Activated CD4-positive, alpha-beta T cell treated with anti-CD3 and anti-CD28 coated beads for 24 hours (primary cell): ENCODE measurements at places on chromosomes 1 and 21.

GRCh38 chr1:109027841-109028240, 14.1 kb downstream of the WDR47 start:
- DNase-seq = no peak

- no peak for DNase-seq
Measured at GRCh38 chr1:89287181-89288050, 14.8 kb upstream of the GBP5 start.

DNA sequence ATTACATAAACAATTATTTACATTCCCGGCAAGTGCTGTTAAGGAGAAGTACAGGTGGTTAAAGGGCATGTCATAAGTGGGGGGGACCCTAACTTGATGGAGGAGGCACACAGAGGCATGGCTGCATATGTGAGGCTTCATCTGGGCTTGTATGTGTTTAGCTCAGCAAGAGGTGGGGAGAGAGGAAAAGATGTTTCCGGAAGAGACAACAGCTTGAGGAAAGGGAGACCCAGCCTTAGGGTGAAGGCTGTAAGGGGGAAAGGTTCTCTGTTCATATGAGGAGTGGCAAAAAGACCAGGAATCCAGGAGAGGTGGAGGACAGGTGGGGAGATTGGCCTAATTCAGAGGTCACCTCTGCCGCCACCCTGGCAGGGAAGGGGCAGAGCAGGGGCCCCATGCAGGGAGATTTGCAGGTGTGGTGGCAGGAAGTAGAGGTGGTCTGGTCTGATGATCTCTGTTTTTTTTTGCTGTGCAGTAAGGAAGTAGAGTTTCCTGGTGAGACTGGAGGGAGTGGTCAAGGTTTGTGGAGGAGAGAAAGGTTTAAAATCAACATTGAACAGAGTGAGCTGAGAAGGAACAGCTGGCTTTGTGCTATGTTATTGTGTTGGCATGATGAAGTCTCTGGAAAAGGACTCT, 9.0 kb downstream of the TRAF5 start:
- no peak for DNase-seq

- no peak for DNase-seq
Measured at GRCh38 chr1:117032681-117033539, 27.2 kb upstream of the TTF2 start.

GRCh38 chr1:231359113-231359512, 21.0 kb downstream of the SPRTN start:
- no peak for DNase-seq

DNA sequence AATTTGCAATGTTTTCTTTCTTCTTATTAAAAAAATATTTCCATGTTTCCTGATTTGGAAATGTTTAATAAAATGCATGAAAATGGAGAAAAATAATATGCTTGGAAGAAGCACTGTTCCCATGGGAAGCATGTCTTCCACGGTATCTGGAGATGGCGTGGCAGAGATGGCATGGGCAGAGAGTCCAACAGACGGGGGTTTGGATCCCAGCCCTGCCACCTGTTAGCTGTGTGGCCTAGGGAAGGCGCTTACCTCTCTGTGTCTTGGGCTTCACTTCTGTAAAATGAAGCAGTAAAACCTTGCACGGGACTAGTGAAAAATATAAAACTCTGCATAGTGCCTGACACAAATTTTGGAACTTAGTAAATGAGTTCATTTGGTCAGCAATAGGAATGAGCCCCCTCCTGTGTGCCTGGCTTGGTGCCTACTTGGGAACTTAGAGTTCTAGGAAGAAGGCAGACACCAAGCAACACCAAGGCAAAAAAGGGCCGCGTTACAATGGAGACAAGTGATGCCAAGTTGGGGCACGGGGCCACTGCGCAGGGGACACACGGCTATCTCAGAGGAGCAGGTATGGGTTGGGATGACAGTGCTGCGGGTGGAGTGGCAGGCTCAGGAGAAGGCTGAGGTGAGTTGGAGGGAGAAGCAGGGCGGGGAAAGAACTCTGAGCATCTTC, 124.2 kb downstream of the KCNN3 start:
- DNase-seq = no peak

DNA sequence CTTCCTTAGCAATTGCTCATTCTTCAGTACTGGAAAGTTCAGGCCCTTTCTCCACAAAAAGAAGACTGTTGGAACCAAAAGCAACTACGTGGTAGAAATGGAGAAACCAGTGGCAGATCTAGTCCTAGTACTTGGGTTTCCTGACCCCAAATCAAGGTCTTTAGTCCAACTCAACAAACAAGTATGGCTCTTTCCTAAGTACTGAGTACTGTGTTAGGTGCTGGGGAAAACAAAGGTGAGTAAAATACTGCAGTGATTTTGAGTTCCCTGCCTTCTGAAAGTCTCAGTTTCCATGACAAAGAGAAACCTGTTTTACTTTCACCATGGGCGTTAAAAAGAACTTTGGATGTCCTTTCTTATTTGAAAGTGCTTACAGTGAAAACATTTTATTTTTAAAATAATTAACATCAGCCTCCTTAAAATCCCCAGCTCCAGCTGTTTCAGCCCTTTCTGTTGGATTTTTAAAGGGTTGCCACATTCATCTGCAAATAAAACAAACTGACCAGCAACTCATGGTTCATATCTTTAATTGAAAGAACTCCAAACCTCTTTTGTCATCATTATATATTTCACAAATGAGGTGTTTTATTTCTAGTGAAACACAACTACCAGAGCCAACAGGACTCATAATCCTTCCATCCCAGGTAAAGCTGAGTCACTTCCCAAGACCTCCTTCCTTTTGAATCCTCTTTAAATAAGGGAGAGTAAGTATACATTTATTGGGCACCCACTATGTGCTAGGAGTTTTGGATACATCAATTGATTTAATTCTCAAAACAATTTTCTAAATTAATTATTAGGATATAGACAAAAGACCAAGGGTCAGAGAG, 35.4 kb downstream of the PLPP3 start:
- no peak for DNase-seq

GRCh38 chr1:157497284-157497683, 55.0 kb downstream of the FCRL5 start:
- no peak for DNase-seq

DNA sequence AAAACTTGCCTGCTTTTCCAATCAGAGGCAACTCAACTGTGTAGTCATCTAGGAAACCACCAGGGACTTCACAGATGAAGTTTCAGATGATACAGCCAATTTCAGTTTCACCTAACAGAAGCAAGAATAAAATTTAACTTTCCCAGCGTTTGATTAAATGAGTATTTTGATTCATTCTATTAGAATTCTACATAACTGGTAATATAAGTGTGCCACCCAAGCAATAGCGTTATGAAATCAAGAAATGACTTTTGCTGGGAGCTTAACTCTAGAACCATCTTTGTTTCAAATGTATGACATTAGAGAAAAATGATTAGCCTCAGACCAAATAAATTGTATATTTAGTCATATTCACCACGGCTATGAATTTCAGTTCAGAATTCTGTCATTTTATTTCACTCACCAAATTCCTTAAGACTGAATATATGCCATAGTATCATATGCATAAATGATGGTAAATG, 239.3 kb downstream of the NRIP1 start:
- no peak for DNase-seq

DNA sequence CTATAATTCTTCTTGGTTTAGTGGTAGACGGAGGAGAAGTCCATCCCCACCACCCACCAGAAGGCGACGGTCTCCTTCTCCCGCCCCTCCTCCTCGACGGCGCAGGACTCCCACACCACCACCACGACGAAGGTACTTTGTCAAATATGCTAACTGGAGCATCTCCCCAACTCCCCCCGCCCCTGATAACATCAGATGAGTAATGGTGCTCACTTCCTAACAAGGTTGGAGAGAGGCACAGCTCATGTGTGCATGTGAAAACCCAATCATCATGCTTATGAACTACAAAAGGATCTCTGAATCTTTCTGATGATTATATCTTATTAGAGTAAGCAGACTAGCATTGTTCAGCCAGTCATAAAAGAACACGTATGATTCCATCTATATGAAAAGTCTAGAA, 23.7 kb downstream of the SRRM1 start:
- no peak for DNase-seq

- no peak for DNase-seq
Measured at GRCh38 chr1:178189814-178190213, 95.9 kb downstream of the RASAL2 start.

DNA sequence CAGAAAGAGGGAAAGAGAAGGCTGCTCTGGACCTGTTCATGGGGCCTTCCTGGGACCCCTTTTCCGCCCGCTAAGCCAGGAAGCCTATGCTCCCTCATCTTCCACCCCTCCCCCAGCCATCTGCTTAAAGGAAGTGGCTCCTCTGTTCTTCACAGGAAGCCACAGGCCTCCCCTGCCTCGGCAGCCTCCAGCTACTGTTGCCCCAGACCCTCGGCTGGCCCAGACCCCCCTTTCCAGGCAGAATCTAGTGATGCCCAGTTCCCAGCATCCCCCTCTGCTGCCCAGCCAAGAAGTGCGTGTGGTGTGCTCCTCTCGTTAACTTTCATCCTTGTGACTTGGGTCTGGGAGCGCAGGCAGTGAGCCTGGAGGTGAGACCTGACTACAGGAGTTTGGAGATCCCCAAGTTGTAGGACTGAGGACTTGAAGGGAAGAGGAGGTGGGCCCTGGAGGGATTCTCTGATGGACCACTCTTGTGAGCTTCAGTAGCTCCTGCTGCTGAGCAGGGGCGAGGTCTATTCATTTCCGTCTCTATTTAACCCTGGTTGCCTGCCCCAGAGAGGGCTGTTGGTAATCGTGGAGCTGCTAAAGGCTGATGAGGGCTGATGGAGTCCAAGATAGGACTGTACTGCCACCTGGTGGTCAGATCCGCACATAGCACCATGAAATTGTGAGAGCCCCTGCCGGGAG, 9.1 kb downstream of the IFI6 start:
- peak; percentile 93 for DNase-seq

DNA sequence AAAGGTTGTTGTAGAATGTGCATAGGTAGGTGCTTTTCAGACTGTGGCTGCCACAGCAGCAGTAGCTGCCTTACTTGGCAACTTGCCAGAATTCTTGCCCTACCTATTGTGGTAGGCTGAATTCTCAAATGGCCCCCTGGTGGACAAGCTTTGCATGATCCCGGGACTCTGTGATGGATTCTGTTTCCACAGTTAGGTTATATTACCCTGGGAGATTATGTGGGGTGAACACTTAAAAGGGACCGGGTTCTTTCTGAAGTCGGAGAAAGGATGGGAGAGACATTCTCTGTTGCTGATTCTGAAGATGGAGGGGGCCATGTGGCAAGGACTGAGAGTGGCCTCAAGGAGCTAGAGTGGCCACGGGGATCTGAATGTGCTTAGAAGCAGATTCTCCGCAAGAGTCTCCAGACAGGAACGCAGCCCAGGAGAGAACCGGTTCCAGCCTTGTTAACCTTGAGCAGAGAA, 32.1 kb upstream of the KCNE1 start:
- peak; percentile 9 for DNase-seq

GRCh38 chr21:42012344-42012743, 2.2 kb upstream of the ZBTB21 start:
- DNase-seq = no peak

DNA sequence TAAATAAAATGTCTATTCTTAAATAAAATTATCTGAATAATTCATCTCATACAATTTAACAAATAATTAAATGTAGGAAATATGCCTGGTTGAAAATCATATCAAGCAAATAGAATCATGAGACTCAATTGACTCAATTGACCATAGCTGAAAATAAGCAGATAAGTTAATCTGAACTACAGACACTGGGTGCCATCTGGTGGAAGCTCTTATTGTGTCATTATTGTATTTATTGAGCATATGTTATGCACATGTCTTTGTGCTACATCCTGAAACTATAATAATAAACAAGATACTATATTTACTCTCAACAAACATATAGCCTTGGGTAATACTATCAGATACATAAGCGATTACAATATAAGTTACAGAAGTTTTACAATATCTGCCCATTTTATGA, 41.0 kb downstream of the BRINP3 start:
- DNase-seq = no peak

DNA sequence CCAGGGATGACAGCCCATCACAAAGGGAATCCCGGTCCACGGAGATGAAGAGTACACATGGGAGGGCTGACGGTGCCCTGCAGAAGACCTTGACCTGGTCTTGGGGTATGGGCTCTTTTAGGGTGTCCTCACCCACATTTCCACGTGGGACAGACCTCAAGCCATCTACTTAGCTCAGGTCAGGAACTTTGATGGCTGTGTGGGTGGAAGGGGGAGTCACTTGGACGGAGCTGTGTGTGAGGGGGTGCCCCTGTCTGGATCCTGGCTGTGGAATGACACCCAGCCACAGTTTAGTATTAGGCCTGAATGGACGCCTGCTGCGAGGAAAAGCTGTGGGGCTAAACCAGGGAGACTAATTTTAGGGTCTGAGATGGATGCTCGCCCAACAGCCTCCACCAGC, 10.9 kb upstream of the MIXL1 start:
- no peak for DNase-seq

DNA sequence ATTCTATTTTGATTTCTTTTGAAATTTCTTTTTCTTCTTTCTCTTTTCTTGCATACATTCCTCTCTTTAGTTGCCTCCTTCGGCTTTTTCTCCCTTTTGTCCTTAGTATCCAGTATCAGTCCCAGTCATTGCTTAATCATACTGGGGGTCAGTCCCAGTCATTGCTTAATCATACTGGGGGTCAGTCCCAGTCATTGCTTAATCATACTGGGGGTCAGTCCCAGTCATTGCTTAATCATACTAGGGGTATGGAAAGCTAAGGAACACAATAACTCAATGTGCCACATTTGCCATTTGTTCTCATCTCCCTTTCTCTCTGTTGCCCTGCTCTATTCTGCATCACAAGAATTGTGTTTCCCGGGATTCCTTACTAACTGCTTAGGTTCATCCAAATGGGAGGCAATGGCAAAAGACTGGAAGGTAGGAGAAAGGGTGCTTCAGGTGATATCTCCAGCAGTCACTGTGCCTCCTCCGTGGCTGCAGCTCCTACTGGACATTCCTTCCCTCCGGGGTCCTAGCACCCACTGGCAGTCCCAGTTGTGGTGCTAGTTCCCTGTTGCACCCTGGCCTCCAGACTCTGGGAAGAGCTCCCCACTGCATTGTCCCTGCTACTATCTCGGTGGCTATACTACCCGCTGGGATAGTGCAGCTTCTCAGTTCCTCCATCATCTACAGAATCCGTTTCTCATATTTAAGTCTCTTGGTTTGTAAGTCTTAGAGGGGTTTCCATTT, 32.6 kb upstream of the LAMC1 start:
- DNase-seq = no peak
